ENCODE measurements at places on chromosomes 11 and 22. TPM values are rescaled to one million over a fixed set of nuclear protein-coding genes. Genes with fewer than 3 reads are reported as not detected.
A peak's percentile ranks its signal among the peaks of the same experiment; 100 is the strongest.

DNAL4 gene
- 20.4 TPM for total RNA-seq

PATE1 gene
- 0.05 TPM for total RNA-seq

CHCHD10 gene
- 20.0 TPM for total RNA-seq

KCTD17 gene
- 10.5 TPM for total RNA-seq

CHRM1 gene
- total RNA-seq, result not detected

KCNQ1 gene
- total RNA-seq, result 0.94 TPM

OR10A5 gene
- not detected for total RNA-seq

GRCh38 chr11:75160220-75160757 lies 9.4 kb downstream of the SLCO2B1 start:
- peaks cover 3% of the 10 kb centered on the region for H3K4me1 ChIP-seq
- H3K36me3 ChIP-seq, result no peaks in the 10 kb centered on the region
- no peak overlapping the region for H3K27ac ChIP-seq
- no peaks in the 10 kb centered on the region for H3K27me3 ChIP-seq

- H3K36me3 ChIP-seq, result no peaks in the 10 kb centered on the region
- no peaks in the 10 kb centered on the region for H3K4me1 ChIP-seq
- H3K27me3 ChIP-seq, result no peaks in the 10 kb centered on the region
- DNase-seq, result no peak
- H3K4me3 ChIP-seq, result no peak overlapping the region
Observed at GRCh38 chr11:123170929-123171328, 24.1 kb downstream of the CLMP start.

GRCh38 chr11:93249459-93250220 lies 51.8 kb upstream of the SLC36A4 start:
- H3K27me3 ChIP-seq, result no peaks in the 10 kb centered on the region
- no peak for DNase-seq
- H3K4me1 ChIP-seq, result no peaks in the 10 kb centered on the region
- H3K36me3 ChIP-seq, result no peaks in the 10 kb centered on the region
- no peak overlapping the region for H3K27ac ChIP-seq
- no peak overlapping the region for H3K4me3 ChIP-seq

- DNase-seq, result no peak
- peaks cover 13% of the 10 kb centered on the region for H3K4me1 ChIP-seq
- H3K27ac ChIP-seq, result peak overlapping the region; percentile 55
- H3K36me3 ChIP-seq, result no peaks in the 10 kb centered on the region
- H3K27me3 ChIP-seq, result no peaks in the 10 kb centered on the region
Observed at GRCh38 chr11:118012083-118012669, 26.0 kb downstream of the IL10RA start.

DNA sequence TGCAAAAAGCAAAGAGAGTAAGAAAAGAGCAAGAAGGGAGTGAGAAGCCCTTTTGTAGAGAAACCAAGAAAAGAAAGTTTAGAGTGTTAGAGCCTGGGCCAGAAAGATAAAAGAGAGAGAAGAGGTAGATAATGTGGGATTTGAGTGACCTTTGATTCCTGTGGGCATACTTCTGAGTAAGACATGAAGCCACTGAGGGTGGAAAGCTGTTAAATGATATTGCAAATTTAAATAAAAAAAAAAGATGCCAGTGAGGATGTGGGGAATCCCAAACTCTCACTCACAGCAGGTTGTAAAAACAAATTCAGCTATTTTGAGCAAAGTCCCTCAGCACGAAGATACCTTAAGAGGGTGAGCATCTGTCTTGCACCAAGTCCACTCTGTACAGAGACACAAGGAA lies 59.4 kb upstream of the TOP3B start:
- no peak overlapping the region for H3K4me3 ChIP-seq
- H3K27me3 ChIP-seq, result peaks cover 8% of the 10 kb centered on the region
- H3K4me1 ChIP-seq, result no peaks in the 10 kb centered on the region
- H3K36me3 ChIP-seq, result no peaks in the 10 kb centered on the region
- H3K27ac ChIP-seq, result no peak overlapping the region

DNA sequence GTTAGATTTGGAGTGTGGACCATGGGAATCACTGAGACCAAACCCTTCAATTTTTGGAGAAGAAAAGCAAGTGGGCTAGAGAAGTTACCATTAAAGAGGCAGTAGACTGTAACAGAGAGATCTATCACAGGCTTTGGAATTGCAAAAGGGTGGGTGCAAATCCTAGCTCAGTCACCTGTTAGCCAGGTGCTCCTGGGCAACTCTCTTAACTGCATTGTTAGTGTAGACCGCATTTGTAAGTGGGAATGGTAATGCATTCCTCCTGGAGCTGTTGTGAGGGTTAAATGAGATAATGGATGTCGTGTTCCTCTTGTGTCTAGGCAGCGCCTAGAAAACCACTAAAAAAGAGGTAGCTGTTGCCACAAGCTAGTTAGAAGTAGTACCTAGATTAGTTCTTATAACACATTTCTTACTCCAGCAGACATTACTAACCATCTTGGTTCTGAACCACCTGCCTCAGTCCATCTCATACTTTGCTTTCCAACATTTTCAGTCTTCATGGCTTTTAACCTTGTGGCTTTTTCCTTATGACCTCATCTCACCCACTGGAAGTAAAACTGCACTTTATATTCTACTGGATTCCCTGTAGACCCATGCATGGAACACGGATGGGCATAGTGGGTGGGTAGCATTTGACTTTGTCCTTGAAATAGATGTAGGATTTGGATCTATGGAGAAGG lies 153.0 kb downstream of the HIPK3 start:
- no peaks in the 10 kb centered on the region for H3K27me3 ChIP-seq
- no peak for DNase-seq
- no peak overlapping the region for H3K4me3 ChIP-seq
- no peaks in the 10 kb centered on the region for H3K36me3 ChIP-seq

GRCh38 chr11:17673951-17674350 lies 45.4 kb upstream of the MYOD1 start:
- H3K27me3 ChIP-seq, result no peaks in the 10 kb centered on the region
- no peak overlapping the region for H3K27ac ChIP-seq
- H3K4me1 ChIP-seq, result no peaks in the 10 kb centered on the region
- DNase-seq, result no peak
- no peaks in the 10 kb centered on the region for H3K36me3 ChIP-seq

- no peaks in the 10 kb centered on the region for H3K27me3 ChIP-seq
- peaks cover 63% of the 10 kb centered on the region for H3K36me3 ChIP-seq
- no peak overlapping the region for H3K4me3 ChIP-seq
- no peak for DNase-seq
- H3K4me1 ChIP-seq, result peaks cover 3% of the 10 kb centered on the region
Observed at GRCh38 chr11:997907-998306, 38.6 kb downstream of the MUC6 start.

- H3K4me1 ChIP-seq, result no peaks in the 10 kb centered on the region
- H3K27ac ChIP-seq, result no peak overlapping the region
- no peak for DNase-seq
- H3K4me3 ChIP-seq, result no peak overlapping the region
Observed at GRCh38 chr11:112852143-112852866, 108.9 kb upstream of the NCAM1 start.

DNA sequence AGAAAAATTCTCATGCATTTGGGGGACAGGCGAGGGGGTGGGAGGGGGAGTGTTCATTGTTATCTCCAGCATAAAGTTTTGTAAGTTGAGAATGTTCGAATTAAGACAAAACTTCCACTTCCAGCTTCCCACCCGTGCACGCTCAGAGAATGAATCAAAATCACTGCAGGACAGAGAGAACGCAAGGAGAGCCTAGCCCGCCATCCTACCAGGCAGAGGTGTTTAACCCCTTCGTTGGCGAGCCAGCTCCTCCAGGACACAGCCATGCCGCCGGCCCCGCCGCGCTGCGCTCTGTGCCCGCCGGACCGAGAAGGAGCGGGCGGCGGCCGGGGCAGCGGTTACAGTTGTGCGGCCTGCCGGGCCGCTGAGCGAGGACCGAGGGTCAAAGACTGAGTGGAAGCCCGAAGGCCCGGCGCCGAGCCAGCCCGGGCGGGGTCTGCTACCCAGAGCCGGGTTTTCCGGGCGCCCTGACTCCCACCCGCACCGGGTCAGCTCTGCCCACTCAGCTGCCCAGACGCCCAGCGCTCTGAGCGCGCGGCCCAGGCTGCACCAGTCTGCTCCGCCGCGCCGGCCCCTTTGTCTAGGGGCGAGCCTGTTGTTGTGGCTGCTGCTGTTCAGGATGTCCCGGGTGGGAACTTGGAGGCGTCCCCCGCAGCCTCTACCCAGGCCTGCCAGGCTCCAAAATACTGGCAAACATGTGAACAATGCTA lies at the start of gene NOX4:
Gene NOX4, minus strand, starts transcription at position 395 of the 710 bp plus-strand sequence. Its CDS starts 129 bp downstream, at position 266.
- no peak within 1 kb of the TSS for H3K4me3 ChIP-seq
- H3K27ac ChIP-seq, result no peak within 1 kb of the TSS
- H3K4me1 ChIP-seq, result no peaks in the 10 kb centered on the region
- H3K36me3 ChIP-seq, result no peaks in the 10 kb centered on the region
- no peak for DNase-seq
- peaks cover 23% of the 10 kb centered on the region for H3K27me3 ChIP-seq

- H3K36me3 ChIP-seq, result peaks cover 3% of the 10 kb centered on the region
- no peak overlapping the region for H3K4me3 ChIP-seq
- H3K4me1 ChIP-seq, result peaks cover 36% of the 10 kb centered on the region
- H3K27ac ChIP-seq, result no peak overlapping the region
- DNase-seq, result no peak
- peaks cover 3% of the 10 kb centered on the region for H3K27me3 ChIP-seq
Observed at GRCh38 chr22:19175602-19176174, 2.8 kb downstream of the SLC25A1 start.

- no peak overlapping the region for H3K27ac ChIP-seq
- no peaks in the 10 kb centered on the region for H3K36me3 ChIP-seq
Observed at GRCh38 chr22:23512348-23512705, 67.8 kb downstream of the IGLL1 start.

Measured in thymus (tissue), 14 donors.